ENCODE measurements at places on chromosomes 6 and 20. TPM values are rescaled to one million over a fixed set of nuclear protein-coding genes. Genes with fewer than 3 reads are reported as not detected.

- no peak for DNase-seq
- H3K4me3 ChIP-seq, result no peak overlapping the region
- no peaks in the 10 kb centered on the region for H3K36me3 ChIP-seq
- H3K4me1 ChIP-seq, result peaks cover under 1% of the 10 kb centered on the region
- H3K27me3 ChIP-seq, result no peaks in the 10 kb centered on the region
These were observed 979.2 kb upstream of the GJE1 start for GRCh38 chr6:141153563-141153962.

GRCh38 chr20:59159493-59160376, 3.9 kb upstream of the ZNF831 start:
- H3K27ac ChIP-seq, result no peak overlapping the region
- no peak for DNase-seq
- H3K4me3 ChIP-seq, result no peak overlapping the region
- no peaks in the 10 kb centered on the region for H3K27me3 ChIP-seq
- no peaks in the 10 kb centered on the region for H3K4me1 ChIP-seq
- no peaks in the 10 kb centered on the region for H3K36me3 ChIP-seq

DNA sequence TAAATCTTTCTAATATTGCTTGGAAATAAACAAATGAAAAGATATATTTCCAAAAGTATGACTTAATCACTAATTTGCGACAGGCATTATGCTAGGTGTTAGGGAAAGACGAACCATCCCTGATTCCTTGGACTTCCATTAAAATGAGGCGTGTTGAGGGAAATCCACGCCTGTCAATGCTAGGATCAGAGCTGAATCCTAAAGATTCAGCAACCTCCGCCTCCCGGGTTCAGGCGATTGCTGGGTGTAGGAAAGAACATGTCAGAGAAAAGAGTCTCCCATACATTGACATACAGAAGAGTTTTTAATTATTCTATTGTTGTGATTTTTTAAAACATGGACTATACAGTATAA, 16.8 kb upstream of the PRSS16 start:
- no peak for DNase-seq
- H3K4me3 ChIP-seq, result no peak overlapping the region
- H3K27me3 ChIP-seq, result peaks cover 71% of the 10 kb centered on the region
- H3K27ac ChIP-seq, result no peak overlapping the region
- no peaks in the 10 kb centered on the region for H3K4me1 ChIP-seq

GRCh38 chr6:107819217-107819616, 4.9 kb downstream of the SCML4 start:
- no peak overlapping the region for H3K27ac ChIP-seq
- DNase-seq, result no peak
- H3K36me3 ChIP-seq, result no peaks in the 10 kb centered on the region
- H3K4me3 ChIP-seq, result no peak overlapping the region
- H3K27me3 ChIP-seq, result no peaks in the 10 kb centered on the region

GRCh38 chr20:57879779-57880570, 170.2 kb upstream of the PMEPA1 start:
- H3K36me3 ChIP-seq, result no peaks in the 10 kb centered on the region
- no peak for DNase-seq
- no peak overlapping the region for H3K27ac ChIP-seq
- H3K27me3 ChIP-seq, result no peaks in the 10 kb centered on the region

GRCh38 chr6:128422871-128423270, 97.5 kb downstream of the PTPRK start:
- no peak for DNase-seq
- H3K27ac ChIP-seq, result no peak overlapping the region
- peaks cover 5% of the 10 kb centered on the region for H3K4me1 ChIP-seq
- H3K27me3 ChIP-seq, result no peaks in the 10 kb centered on the region

GRCh38 chr6:132764370-132764769, 6.7 kb upstream of the VNN2 start:
- no peaks in the 10 kb centered on the region for H3K4me1 ChIP-seq
- peak; percentile 33 for DNase-seq
- no peak overlapping the region for H3K27ac ChIP-seq
- no peaks in the 10 kb centered on the region for H3K27me3 ChIP-seq

- peaks cover 5% of the 10 kb centered on the region for H3K4me1 ChIP-seq
- DNase-seq, result peak; percentile 17
- H3K4me3 ChIP-seq, result no peak overlapping the region
- no peaks in the 10 kb centered on the region for H3K36me3 ChIP-seq
- no peaks in the 10 kb centered on the region for H3K27me3 ChIP-seq
These were observed 420.9 kb upstream of the PLCB4 start for GRCh38 chr20:8647961-8648441.

- H3K36me3 ChIP-seq, result no peaks in the 10 kb centered on the region
- no peak overlapping the region for H3K27ac ChIP-seq
- peaks cover 3% of the 10 kb centered on the region for H3K27me3 ChIP-seq
- no peaks in the 10 kb centered on the region for H3K4me1 ChIP-seq
- DNase-seq, result no peak
These were observed 93.1 kb downstream of the PRND start for GRCh38 chr20:4814696-4815252.

DNA sequence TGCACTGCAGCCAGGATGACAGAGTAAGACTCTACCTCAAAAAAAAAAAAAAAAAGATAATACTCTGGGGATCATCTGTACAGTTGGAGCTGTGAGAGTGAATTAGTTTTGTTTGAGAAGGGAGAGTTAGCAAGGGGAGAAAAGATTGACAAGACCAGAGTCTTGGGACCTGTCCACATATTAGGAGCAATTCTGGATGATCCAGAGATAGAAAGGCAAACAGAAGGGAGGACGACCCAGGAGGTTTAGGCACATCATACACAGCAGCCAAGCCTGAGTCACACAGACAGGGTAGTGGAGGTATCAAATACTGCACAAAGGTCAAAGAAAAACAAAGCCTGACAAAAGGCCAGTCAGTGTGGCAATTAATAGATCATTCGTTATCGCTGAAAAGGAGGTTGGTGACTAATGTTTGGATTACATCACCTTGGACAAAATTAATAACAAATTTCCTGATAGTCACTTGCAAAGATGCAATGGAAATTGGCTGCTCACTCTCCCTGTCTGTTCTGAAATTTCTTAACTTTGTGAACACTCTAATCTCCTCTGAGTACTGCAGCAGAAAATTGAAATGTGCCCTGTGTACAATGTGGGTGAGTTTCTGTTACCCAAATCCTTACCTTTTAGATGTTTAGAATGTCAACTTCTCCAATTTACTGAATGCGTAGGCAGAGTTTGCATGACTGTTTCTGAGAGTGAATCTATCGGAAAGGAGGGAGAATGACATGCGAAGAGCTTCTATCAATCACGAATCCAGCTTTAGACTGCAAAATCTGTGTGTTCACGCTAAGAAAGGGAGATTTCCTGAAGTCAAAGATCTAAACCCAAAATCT, 105.4 kb downstream of the TSHZ2 start:
- no peak for DNase-seq
- no peaks in the 10 kb centered on the region for H3K27me3 ChIP-seq
- no peak overlapping the region for H3K4me3 ChIP-seq

GRCh38 chr20:38139977-38140753, 24.9 kb downstream of the TGM2 start:
- no peak overlapping the region for H3K4me3 ChIP-seq
- H3K36me3 ChIP-seq, result no peaks in the 10 kb centered on the region
- H3K27ac ChIP-seq, result no peak overlapping the region
- DNase-seq, result no peak
- peaks cover 9% of the 10 kb centered on the region for H3K4me1 ChIP-seq
- H3K27me3 ChIP-seq, result no peaks in the 10 kb centered on the region

DNA sequence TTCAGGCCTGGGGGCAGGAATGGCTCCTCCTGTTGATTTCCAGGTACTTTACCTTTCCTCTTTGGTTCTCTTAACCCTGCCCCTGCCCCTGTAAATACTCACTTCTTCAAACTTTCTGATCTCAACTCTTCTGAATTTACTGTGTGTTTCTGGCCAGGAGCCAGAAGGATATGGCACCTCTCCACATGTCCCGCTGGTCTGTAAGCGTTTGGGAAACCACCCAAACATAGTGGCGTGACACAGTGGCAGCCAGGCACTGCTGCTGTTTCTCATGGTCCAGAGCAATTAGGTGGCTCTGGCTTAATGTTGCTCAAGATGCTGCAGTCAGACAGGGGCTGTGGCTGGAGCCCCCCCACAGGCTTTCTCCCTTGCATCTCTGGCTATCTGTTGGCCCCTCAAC, 374.5 kb downstream of the RNGTT start:
- no peak for DNase-seq
- no peaks in the 10 kb centered on the region for H3K27me3 ChIP-seq
- no peak overlapping the region for H3K4me3 ChIP-seq
- H3K27ac ChIP-seq, result no peak overlapping the region
- no peaks in the 10 kb centered on the region for H3K36me3 ChIP-seq

DNA sequence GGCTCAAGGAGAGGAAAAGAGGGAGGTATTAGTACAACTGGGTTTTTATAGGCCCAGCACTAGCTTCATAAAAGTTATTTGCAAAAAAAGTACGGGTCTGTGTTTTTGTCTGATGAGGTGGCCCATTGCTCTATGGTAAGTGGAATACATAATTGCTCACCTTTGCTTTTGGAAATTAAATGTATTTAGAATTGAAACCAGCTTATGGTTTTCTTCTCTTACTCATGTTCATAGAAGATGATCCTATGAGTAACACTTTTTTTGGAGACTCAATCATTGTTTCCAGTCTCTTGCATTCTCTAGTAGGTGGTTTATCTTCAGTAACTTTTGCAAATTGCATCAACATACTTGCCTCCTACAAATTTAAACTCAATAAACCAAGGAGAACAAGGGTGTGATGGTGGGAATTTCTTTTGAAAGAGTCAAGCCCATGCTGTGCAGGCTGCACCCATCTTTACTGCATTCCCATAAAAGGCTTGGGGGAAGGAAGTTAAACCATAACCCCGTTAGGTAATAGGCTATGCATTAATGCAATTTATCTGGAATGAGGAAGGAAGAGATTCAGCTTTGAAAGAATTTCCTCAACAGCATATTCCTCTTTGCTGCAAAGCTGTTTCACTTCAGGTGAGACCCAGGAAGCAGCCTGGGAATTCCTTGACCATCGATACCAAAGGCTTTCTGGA, 48.5 kb upstream of the EDN1 start:
- H3K27ac ChIP-seq, result no peak overlapping the region
- no peak overlapping the region for H3K4me3 ChIP-seq
- DNase-seq, result no peak
- no peaks in the 10 kb centered on the region for H3K27me3 ChIP-seq

DNA sequence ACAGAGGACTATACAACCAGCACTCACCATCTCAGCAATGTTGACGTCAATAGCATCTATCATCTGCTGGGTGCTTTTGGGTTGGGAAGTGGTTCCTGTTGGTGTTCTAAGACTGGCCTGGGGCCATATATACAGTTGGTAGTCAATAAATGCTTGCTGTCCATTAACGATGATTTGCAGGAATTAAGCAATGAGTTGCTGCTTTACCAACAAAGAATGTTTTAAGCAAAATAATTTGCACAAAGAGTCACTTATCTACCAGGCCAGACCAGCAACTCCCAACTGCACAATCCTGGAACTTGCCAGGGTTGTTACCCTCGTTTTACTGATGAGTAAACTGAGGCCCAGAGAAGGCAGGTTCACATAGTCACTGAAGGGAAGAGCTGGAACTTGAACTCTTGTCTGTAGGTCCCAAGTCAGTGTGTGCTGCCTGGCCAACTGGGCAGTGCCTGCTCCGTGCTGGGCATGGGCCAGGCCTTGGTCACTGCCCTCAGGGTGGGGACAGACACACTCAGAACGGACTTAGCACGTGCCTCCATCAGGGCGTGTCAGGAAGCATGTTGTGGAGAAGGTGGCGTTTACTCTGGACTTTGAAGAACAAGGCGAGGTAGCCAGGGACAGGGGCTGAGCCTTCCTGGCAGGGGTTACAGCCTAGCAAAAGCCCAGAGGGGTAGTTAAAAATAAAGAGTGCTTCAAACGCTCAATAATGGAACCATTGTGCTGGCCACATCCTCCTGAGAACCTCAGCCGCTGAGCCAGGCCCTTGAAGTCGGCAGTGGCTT, 2.5 kb upstream of the SRC start:
- no peaks in the 10 kb centered on the region for H3K36me3 ChIP-seq
- H3K27ac ChIP-seq, result no peak overlapping the region
- H3K27me3 ChIP-seq, result no peaks in the 10 kb centered on the region
- no peak for DNase-seq
- no peak overlapping the region for H3K4me3 ChIP-seq

DNA sequence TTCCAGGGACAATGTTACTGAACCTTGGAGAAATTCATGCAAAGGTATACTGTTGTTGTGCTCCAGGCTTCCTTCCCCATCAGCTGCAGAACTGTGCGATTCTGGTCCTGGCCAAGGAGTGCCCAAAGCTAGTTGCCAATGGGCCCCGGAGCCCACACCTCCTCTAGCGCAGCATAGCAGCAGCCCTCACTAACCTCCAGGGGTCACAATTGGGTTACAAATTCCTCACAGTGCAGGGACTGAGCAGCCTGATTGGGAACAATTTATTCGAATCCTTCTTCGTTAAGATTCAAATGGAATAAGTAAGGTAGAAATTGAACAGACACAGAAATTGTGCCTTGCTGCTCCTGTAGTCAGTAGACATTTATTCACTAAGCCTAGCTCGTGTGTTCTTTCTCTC, 284.9 kb downstream of the PRKN start:
- no peak overlapping the region for H3K27ac ChIP-seq
- no peak for DNase-seq
- H3K36me3 ChIP-seq, result no peaks in the 10 kb centered on the region

- H3K4me3 ChIP-seq, result no peak overlapping the region
- H3K4me1 ChIP-seq, result no peaks in the 10 kb centered on the region
- DNase-seq, result no peak
- no peaks in the 10 kb centered on the region for H3K36me3 ChIP-seq
- H3K27me3 ChIP-seq, result no peaks in the 10 kb centered on the region
- no peak overlapping the region for H3K27ac ChIP-seq
These were observed 64.3 kb upstream of the PAK5 start for GRCh38 chr20:9903048-9903655.

The TINAG gene
- not detected for total RNA-seq

The SIGLEC1 gene
- total RNA-seq, result 6.2 TPM

The BLCAP gene
- total RNA-seq, result 507 TPM

The RIPOR2 gene
- total RNA-seq, result 7.9 TPM

The FAM162B gene
- total RNA-seq, result 1.8 TPM

The PSORS1C2 gene
- not detected for total RNA-seq

The MCCD1 gene
- total RNA-seq, result not detected

Data from psoas muscle (tissue), 8 donors.